GM23338 (cell line): ENCODE measurements at places on chromosomes 13 and 19.

DNA sequence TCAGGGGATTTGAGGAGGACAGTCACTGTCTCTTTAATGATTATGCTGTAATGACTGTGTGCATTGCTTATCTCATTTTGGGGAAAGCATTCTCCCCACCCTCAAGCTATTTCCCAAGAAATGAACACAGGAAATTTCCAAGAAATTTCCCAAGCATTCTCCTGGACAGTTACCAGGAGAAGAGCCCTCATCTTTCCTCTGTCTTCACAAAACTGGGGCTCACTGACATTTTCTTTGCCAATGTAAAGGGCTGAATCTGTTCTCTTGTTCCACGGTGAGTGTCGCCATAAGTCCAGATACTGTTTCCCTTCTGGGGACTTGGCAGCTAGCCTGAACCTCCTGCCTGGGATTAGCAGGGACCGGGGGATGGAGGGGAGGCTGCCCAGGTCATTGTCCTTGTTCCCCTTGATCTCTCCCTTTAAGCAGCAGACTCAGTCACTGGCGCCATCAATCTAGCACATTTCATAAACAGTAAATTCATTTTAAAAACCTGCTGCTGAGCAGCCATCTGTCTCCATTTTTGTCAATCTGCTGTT lies 172.8 kb downstream of the DNAJC15 start:
- no peak for DNase-seq

- no peak for DNase-seq
Measured at GRCh38 chr13:33322543-33322809, 36.9 kb upstream of the STARD13 start.

- DNase-seq: no peak
Measured at GRCh38 chr19:20165971-20166592, 932 bp upstream of the ZNF486 start.

- no peak for DNase-seq
Measured at GRCh38 chr19:50959731-50960500, 7.1 kb upstream of the KLK5 start.

- peak; percentile 83 for DNase-seq
Measured at GRCh38 chr19:39406656-39407409, at the start of gene ZFP36. Gene ZFP36 (plus strand): TSS chr19:39406847. CDS start chr19:39406905, 58 bp downstream.

GRCh38 chr19:56712611-56713276 lies 41.2 kb upstream of the ZNF835 start:
- no peak for DNase-seq

DNA sequence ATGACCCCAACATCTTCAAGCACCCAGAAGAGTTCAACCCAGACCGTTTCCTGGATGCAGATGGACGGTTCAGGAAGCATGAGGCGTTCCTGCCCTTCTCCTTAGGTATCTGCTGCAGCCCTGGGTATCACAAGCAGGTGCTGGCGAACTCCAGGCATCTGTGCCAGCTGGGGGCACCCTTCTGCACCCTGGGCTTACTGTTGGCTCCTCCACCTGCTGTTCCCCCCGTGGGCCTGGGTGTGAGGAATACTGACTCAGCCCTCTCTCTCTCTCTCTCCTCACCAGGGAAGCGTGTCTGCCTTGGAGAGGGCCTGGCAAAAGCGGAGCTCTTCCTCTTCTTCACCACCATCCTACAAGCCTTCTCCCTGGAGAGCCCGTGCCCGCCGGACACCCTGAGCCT lies 13.0 kb downstream of the CYP2S1 start:
- no peak for DNase-seq

GRCh38 chr19:54266133-54266532 lies 9.1 kb upstream of the LILRB5 start:
- DNase-seq: peak; percentile 98
